ENCODE measurements at places on chromosomes 12 and 14.
A peak's percentile ranks its signal among the peaks of the same experiment; 100 is the strongest.

DNA sequence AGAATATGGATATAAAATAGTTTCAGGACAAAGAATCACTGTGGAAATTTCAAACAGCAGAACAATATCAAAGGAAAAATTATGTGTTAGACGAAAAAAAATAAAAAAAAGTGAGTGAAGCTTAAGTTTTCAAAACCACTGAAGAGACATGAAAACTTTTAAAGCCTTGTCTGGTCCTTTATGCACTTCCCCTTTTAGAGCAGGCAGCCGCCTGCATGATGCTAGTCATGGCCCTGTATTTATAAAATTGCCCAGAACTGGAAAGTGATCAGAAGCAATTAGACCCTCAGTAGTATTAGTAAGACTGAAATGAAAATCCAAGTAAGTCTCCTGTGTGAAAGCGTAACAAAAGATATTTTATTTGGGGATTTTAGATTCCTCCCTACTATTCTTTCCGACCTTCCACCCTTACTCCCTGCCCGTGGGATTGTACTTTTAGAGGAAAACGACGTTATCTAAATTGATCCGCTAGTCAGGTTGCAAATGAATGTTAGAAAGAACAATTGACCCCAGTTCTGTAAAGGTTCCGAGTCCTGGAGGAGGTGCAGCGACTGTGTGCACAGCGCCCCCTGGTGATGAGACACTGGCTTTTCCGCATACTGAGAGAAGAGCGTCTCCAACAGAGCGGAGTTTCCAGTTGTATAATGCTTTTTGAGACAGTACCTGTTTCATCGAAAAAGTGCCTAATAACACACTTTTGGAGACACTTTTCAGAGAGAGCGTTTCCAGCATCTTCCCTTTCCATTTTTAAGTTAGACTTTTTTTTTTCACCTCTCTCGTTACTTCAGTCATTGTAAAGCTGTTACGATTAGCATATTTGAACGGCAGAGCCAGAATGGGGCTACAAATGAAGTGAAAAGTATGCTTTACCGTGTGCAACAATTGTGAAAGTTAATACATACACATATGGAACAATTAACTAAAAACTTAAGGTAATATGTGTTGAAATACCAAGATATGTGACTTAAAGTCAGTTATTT lies 12.4 kb downstream of the MGST1 start:
- DNase-seq = peak; percentile 52

DNA sequence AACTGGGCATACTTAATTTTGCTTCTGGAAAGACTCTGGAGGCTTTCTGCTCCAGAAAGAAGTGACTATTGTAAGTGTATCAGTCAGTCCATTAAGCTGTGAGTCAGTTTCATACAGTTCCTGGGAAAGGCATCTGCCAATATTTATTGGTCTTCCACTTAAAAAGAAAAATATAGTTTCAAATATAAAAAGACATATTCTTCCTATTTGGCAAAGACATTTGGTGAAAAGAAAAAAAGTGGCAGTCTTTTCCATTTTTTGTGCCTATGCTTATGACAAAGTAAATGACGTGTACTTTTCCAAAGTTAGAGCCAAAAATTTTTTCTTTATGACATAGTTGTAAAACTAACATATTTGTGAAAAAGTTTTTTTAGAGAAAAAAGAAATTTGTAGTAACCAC lies 12.3 kb downstream of the TMEM30B start:
- DNase-seq = no peak

DNA sequence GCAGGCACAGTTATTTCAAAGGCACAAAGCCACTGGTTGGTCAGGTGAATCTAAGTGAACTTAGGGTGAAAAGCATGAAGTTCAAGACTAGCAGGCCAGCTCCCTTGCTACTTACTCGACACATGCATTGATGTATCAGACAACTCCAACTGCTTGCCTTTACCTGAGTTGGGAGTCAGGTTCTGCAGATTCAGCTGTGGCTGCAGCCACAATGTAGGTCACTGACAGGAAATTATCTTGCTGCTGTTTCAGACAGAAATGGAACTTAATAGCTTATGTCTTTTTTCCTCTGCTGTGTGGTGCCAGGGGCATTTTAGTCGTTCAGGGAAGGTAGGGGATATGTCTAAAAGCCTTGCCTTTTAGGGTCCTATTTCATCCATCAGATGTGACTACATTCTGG lies 125.6 kb upstream of the RPH3A start:
- no peak for DNase-seq

GRCh38 chr14:51609955-51610283 lies 41.8 kb upstream of the FRMD6 start:
- no peak for DNase-seq

DNA sequence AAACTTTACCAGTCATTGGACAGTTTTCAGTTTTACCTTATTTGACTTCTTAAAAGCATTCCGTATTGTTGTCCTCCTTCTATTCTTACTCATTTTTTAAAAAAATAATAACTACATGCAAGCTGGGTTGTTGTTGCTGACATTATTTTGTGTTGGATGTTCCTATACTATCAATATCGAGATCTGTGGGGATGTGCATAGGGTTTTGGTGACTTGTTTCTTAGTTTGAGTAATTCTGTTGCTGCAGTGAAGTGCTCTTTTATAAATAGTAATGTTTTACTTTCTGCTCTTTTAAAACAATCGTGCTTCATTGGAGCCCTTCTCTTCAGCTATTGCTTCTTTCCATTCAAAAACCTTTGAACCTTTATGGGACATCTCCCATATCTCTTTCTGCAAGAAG lies 79.4 kb downstream of the METTL25 start:
- DNase-seq = no peak

DNA sequence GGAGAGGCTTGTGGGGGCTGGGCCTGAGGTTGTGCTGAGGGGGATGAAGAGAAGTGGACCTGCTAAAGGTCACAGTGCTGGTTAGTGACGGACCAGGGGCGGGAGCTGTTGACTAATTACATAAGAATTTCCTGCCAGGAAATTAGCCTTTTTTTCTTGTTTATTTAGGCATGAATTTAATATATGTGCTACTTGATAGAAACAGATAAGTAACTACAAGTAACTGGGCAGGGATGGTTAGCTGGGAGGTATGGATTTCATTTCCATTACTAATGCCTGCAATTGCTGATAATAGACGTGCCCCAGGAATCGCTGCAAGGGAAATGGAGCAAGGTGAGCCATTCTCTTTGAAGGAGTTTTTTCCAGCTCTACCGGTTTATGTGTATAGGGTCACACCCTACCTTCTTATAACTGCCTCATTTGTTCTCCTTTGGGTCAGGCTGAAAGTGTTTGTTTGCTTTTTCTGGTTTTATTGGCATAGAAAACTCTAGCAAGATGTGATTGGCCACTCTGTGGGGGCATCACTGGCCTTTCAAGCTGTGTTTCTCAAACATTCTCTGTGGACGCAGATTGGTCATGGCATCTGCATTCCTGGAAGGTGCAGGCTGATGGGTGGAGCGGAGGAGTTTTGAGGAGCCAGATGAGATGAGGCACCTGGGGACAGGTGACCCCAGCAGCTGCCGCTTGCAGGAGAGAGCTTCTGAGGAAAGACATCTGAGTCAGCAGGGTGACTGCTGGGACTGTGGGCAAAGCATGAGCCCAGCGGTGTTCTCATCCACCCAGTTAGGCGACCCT lies 19.0 kb upstream of the GPRC5A start:
- DNase-seq = no peak

DNA sequence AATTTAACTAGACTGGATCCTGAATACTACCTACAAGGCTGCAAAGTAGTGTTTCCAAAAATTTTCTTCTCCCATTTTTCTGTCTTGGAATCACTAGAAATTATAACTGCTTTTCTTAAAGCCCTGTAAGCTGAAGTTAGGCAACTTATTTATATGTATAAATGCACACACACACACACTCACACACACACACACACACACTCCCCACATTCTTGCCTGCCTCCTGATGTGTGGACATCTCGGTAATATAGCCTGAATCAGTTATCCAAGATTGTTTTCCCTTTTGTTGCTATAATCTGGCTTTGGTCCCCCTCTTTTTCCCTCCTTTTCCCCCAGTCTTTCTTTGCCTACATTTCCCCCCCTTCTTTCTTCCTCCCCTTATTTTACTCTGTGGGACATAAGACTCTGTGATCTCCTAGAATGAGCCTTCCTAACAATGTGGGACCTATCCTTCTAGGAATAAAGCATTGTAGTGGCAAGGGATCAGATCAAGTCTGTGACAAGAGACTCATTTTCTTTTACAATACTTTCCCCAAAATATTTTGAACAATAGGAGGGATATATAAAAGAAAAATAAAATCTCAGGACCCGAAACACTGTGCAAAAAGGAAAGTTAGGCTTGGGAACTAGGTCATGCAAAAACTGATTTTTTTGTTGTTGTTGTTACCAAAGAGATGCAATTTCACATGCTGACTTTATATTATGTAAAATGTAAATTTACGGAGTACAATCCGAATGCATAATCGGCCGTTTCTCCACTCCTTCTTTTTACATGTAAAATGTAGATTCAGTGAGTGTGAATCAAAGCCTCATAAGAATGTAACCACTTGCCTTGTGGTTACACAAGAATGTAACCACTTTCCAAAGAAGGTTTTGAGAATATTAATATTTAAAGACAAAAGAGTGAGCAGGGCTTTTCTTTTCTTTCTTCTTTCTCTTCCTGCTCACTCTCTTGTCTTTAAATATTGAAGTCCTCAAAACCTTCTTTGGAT lies 26.3 kb upstream of the CD69 start:
- DNase-seq = no peak

DNA sequence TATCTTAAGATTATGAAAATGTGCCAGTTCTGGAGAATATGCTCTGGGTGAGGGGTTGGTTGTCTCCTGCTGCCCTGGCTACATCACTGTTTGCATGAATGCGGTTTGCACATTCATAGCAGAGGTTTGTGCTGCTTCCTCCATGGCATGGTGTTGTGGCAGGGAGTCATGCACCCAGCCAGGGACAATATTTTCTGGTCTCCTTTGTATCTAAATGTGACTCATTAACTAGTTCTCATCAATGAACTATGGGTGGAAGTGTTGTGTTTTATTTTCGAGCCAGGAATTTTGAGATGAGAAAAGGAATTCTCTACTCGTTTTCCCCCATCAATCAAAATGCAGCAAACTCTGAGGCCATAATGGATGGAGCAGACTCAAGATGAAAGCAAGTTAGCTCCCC lies 527.3 kb downstream of the SNAPC1 start:
- no peak for DNase-seq

GRCh38 chr14:61607570-61608244 lies 87.6 kb upstream of the HIF1A start:
- DNase-seq = peak; percentile 19

DNA sequence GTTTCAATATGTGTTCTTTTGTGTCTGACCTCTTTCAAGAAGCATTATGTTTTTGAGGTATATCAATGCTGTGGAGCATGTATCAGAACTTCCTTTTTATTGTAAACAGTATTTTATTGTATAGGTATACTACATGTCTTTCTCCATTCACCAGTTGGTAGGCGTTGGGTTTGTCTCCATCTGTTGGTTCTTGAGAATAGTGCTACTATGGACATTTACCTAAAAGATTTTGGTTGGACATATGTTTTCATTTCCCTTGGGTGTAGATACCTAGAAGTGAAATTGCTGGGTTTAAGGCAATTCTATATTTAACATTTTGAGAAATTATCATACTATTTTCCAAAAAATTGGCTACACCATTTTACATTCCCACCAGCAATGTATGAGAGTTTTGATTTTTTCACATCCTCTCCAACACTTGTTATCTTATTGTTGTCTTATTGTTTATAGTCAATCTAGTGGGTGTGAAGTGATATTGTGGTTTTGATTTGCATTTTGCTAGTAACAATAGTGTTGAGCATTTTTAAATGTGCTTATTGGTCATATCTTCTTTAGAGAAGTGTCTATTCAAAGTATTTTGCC lies 409.2 kb downstream of the IPO8 start:
- DNase-seq = peak; percentile 25

- no peak for DNase-seq
Measured at GRCh38 chr14:91327250-91327595, 82.7 kb upstream of the GPR68 start.

DNA sequence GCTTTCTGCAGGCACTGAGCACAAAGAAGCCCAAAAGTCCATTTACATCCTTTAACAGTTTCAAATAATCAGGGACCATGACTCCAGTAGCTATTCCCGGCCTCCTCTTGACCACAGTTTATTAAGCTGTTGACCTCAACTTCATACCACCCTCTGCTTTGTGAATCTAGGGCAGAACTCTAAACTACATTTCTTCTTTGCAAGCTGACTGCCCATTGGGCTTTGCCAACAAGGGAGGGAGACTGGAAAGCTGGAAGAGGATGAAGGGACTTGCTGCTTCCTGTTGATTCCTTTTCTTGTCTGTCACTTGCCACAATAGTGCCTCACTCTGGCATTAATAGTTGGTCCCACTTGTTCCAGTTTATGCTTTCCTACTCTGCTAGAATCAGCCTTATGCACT lies 2.7 kb downstream of the CGRRF1 start:
- no peak for DNase-seq

- DNase-seq = peak; percentile 14
Measured at GRCh38 chr12:6266541-6266966, 43.9 kb upstream of the PLEKHG6 start.

GRCh38 chr14:87076146-87076545 lies 916.8 kb downstream of the GALC start:
- no peak for DNase-seq

DNA sequence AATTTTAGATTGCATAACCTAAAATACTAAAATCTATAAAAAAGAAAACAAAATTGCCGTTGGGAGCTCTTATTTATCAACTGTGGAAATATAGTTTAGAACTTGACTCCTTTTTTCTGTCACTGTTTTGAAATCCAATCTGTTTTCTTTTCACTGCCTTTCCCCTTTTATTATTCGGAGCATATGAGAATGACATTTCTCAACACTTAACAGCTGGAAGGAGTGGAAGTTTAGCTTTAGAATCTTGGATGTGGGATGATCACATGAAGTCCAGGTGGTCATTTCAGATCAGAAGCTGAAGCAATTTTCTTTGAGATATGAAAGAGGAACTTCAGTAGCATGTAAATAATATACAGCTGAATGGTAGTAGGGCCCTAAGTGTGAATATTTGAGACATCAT lies 16.7 kb downstream of the TRHDE start:
- DNase-seq = no peak

DNA sequence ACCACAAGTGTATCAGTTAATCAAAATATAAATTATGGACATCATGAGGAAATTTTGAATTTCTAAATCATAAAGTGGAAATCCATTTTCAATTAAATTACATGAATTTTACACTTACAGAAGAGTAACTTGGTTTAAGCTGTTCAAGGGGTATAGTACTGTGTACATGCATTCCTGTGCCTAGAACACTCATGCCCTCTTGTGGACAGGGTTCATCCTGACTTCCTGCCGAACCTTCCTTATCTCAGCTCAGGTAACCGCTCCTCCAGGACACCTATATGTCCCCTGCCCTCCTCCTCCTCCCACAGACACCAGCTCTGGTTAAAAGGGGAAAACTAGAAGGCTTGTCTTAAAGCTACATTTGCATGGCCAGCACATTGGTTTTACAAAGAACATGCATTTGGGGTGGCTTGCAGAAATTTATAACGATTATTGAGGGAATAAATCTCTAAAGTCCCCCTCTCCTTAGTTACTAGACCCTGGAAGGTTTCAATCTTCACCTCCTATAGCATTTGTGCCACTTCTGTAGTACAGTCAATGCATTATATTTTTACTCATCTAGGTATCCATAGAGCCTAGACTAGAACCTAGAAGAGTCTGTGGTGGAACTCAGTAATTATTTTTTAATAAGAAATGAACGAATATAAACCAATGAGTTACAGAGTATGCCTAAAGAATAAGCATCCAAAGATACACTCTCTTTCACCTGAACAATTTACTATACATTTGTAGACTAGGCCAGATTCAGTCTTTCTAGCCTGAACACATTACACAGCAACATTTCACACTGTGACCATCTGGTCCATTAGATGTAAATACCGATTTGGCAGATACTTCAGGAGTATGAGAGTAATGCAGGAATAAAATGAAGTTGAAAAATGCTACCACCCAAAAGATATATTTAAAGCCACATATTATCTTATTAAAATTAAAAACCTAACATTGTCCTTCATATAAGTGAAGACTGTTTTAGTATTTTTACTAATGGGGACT lies 345.6 kb downstream of the PAWR start:
- DNase-seq = peak; percentile 50

Data from NCI-H1092 treated with DMSO at 0.1 percent for 48 hours (cell line).